NCI-H82 (cell line): ENCODE measurements at places on chromosomes 6 and 20.

DNA sequence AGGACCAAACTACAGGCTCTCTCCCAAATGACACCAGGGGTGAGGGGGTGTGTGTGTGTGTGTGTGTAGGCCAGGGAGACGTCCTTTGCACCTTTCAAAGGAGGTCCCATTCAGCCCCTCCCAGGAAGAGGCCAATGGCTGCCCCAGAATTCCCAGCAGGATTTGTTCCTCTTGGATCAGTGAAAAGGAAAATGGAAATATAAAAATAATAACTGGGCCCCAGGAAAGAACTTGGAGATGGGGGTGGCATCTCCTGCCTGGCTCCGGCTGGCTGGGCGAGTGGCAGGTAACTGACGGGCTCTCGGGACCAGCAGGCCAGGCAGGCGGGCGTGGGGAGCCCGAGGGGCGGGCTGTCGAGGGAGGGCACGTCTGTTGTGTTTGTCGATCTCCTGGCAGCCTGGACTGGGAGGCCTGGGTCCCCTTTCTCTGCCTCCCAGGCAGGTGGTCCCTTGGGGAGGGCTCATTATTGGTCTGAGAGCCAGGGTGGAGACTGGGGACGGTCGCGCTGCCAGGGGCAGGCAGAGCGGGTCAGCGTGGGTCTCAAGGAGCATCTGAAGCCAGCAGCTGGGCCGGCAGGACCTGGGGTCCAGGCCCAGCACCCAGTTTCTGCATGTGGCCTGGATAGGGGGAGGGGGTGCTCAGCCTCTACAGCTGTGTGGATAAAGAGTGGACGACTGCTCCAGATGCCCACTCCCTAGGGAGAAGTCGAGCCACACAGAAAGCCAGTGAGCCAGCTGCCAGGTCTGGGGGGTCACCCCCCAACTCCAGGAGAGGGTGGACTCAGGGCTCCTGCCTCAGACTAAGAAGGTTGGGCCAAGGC is 3.1 kb downstream of the NOL4L start:
- no peak for DNase-seq

DNA sequence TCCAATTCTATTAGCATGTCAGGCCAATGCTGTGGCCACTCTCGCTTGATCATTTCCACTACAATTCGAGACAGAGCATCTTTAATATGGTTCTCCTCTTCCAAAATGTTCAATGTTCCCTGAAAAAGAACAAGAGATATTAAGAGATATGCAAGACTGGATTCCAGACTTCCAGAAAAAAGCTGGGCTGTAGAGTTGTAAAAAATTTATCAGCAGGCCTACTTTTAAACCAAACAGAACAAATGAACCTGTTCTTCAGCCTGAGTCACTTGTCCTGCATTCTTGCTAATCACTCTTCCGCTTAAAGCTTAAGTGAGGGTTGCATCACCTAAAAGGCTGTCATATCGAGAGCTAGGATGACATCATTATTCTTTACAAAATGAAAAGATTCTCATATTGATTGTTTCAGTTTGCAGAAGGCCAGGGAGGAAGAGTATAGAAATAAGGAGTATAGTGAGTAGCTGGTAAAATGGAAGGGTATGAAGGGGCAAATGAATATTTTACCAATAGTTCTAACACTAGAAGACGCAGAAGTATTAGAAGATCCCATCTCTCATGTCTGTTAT is 4.9 kb downstream of the XPO5 start:
- no peak for DNase-seq

DNA sequence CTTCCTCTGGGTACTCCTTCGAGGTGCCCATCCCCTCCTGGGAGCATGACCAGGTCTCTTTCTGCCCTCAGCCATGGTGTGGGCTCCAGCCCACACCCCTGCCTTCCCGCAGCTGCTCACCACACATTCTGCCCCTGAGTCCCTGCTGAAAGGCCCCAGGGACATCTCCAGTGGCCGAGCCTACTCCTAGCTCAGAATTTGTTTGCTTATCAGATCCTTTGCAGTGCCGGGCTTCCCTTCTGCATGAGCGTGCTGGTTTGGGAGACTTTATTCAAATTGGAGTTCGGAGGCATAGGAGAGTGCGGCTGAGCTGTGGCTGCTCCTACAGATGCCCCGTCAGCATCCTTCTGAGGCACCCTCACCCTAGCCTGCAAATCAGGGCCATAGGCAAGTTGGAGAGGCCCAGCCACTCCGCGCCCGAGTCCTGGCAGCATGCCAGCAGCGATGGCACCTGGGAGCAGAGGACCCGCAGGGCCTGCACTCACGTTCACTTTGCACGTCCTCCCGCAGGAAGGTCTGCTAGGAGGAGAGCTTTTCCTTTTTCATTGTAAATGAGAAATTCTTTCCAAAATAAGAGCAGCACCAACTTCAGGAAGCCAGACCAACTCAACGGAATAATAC is 327.3 kb downstream of the QKI start:
- DNase-seq: no peak

DNA sequence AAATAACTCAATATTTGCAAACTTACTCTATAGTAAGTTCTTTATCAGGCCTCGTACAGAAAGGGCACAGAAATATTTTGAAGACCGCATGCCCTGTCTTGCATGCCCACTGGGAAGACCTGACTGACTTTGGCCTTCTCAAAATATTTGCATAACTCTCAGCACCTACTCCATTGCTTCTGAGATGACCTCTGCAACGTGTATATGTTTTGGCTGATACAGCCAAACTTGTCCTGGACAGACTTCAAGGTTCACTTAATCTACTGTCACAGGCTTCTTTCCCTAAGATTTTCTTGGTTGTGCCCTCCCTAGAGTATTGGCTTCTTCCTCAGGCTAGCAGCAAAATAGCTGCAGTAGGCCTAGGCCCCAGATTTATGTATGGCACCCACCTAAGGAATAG is 21.5 kb upstream of the SERINC3 start:
- no peak for DNase-seq

DNA sequence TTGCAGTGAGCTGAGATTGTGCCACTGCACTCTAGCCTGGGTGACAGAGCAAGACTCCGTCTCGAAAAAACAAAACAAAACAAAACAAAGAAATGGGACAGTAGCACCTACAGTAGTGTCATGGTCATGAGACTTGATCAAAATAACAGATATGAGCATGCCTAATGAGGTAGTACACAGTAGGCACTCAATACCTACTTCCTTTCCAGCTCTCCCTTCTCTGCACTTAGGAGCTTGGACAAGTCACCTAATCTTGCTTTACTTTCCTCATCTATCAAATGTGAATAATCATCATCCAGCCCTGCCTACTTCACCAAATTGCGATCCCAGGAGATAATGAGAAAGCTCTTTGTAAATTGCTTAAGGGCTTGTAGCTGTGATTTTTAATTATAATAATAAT is 55.4 kb upstream of the EPB41L1 start:
- DNase-seq: no peak
